ENCODE measurements at places on chromosomes 1 and 21. TPM values are rescaled to one million over a fixed set of nuclear protein-coding genes. Genes with fewer than 3 reads are reported as not detected.

Gene MCOLN2
- 22.5 TPM for total RNA-seq

GRCh38 chr1:32357614-32358013 is 4.7 kb downstream of the FAM229A start:
- no peak overlapping the region for H3K4me3 ChIP-seq
- no peaks in the 10 kb centered on the region for H3K27me3 ChIP-seq
- DNase-seq, result no peak
- peaks cover 3% of the 10 kb centered on the region for H3K4me1 ChIP-seq

Gene FCRL2
- not detected for total RNA-seq

- peaks cover 6% of the 10 kb centered on the region for H3K27me3 ChIP-seq
- no peak for DNase-seq
- H3K4me1 ChIP-seq, result no peaks in the 10 kb centered on the region
- H3K27ac ChIP-seq, result no peak overlapping the region
- no peaks in the 10 kb centered on the region for H3K36me3 ChIP-seq
- H3K4me3 ChIP-seq, result no peak overlapping the region
Observed at GRCh38 chr1:208033236-208033635, 122.3 kb upstream of the CD34 start.

DNA sequence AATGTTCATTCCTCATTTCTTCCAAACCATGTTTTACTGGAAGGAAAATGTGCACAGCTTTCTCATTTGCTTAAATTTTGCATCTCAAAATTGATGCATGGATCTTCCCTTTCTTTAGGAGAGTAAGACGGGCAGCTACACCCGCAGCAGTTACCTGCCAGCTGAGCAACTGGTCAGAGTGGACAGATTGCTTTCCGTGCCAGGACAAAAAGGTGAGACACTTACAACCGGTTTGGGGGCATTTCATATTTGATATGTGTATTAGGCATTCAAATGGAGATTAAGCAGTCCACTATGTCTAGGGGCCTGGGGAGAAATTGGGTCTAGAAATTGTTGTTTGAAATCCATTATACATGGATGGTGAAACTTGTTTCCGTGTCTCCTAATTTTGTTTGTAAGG is 12.9 kb downstream of the C8A start:
- no peaks in the 10 kb centered on the region for H3K27me3 ChIP-seq
- DNase-seq, result no peak
- no peaks in the 10 kb centered on the region for H3K4me1 ChIP-seq
- H3K27ac ChIP-seq, result no peak overlapping the region

DNA sequence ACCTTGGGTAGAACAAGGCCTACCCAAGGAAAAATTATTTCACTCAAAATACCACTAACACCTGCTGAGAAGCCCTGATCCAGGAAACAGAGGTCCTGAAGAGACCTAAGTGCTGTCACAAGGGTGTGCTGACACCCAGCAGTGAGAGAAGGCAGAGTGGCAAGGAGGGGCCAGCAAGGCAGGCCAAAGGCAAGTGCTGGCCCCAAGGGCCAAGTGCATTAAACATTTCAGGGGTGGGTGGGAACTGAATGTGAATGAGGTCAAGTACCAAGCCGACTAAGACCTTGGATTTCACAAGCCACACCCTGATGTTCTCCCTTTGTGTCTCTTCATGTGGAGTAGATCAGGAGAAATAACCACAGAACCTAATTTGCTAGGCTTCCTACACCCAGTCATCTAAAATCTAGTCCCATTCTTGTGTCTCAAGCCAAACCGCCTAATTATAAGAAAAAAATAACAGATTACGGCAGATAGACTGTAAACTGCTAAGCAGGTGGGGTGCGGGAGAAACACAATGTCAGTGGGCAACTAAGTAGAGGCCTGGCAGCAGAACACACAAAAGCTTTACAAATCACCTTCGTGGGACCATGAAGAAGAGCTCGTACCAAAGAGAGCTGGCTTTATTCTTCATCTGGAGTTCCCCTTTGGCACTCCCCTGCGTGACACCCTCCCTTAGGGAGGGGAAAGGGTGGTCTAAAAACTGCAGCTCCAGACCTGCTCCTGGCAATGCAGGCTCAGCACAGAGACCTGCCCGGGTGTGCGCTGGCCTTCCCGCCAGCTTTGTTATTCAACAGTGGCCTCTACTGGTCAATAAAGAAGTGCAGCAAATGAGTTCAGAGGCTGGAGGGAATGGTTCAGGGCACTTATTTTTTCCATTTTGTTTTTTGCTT is 8.7 kb downstream of the UBE2G2 start:
- H3K4me3 ChIP-seq, result no peak overlapping the region
- no peaks in the 10 kb centered on the region for H3K4me1 ChIP-seq
- no peak for DNase-seq
- no peaks in the 10 kb centered on the region for H3K27me3 ChIP-seq
- H3K36me3 ChIP-seq, result no peaks in the 10 kb centered on the region

Gene TIAM1
- 3.7 TPM for total RNA-seq

DNA sequence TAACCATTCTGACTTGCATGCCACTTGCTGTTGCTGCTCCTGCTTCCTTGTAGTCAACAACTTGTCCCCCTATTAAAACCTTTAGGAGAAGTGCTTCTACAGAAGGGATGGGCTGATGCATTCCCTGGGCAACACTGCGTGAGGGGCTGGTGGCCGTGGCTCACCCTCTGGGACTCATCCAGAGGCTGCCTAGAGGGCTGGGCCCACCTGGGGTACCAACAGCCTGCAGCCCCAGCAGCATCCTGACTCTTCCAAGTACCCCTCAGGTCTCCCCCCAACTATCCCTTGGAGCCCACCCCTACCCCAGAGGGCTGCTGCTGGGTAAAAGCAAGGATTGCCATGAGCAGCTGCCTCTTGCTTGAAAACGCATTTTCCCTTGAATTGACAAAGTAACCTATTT is 34.7 kb upstream of the LHX4 start:
- H3K4me3 ChIP-seq, result no peak overlapping the region
- H3K36me3 ChIP-seq, result no peaks in the 10 kb centered on the region
- H3K4me1 ChIP-seq, result no peaks in the 10 kb centered on the region
- H3K27ac ChIP-seq, result no peak overlapping the region
- no peak for DNase-seq

DNA sequence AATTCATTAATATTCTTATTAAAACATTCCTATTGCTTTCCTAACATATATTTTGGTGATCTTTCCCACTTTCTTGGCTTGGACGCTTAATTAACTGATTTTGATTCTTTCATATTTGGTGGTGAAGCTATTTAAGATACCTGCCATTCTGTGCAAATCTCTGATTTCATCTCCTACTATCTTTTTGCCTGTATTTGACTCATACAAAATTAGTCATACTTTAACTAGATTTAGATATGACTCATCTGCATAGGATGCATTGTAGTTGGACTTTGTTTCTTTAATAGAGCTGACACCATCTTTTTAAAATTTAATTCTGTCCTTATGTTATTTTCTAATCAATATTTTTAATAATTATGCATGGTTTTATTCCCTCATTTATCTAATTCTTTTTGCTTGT is 93.8 kb upstream of the PLPPR4 start:
- no peak for DNase-seq
- no peaks in the 10 kb centered on the region for H3K27me3 ChIP-seq
- no peaks in the 10 kb centered on the region for H3K36me3 ChIP-seq
- no peaks in the 10 kb centered on the region for H3K4me1 ChIP-seq

- H3K4me3 ChIP-seq, result peak overlapping the region; percentile 49
- no peak for DNase-seq
- H3K36me3 ChIP-seq, result no peaks in the 10 kb centered on the region
- H3K27me3 ChIP-seq, result peaks cover 40% of the 10 kb centered on the region
- H3K4me1 ChIP-seq, result peaks cover 16% of the 10 kb centered on the region
Observed at GRCh38 chr1:197915862-197916499, 1.2 kb upstream of the LHX9 start.

Gene OR6N1
- total RNA-seq, result not detected

DNA sequence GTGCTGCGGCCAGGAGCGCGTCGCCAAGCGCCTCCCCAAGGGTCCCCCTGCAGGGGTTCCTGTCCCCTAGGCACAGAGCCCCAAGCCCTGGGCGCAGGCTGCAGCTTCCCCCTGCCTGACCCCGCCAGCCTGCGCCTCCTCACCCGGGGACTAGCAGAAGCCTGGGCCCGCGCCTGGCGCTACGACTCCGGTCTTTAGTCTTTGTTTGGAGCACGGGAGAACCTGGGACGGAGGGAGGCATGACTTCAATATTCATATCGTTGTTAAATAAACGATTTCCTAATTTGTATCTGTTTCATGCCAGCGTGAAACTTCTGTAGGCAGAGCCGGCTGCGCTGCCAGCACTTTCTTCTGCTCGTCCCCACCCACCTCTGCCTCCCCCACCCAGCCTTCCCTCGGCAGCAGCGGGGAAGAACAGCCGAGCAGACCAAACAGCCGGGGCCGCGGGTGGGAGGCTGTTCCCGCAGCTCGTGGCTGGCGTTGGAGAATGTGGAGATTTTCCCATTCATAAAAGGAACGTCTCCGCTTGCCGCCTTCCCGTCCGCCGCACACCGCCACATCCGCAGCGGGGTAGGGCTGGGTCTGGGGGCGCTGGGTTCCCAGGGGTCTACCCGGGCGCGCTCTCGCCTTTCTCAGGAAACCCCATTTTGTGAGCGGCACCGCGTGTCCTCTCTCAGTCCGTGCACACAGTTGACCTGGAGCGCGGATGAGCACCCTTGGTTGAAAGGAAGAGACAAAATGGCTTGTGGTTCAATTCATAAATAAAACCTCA is 777 bp upstream of the TRIM67 start:
- H3K36me3 ChIP-seq, result no peaks in the 10 kb centered on the region
- H3K27me3 ChIP-seq, result peaks cover 19% of the 10 kb centered on the region
- H3K27ac ChIP-seq, result no peak overlapping the region
- H3K4me3 ChIP-seq, result no peak overlapping the region
